ENCODE measurements at places on chromosomes 5 and 9.

GRCh38 chr9:113995963-113996362 lies 82.1 kb downstream of the AMBP start:
- DNase-seq, result no peak

DNA sequence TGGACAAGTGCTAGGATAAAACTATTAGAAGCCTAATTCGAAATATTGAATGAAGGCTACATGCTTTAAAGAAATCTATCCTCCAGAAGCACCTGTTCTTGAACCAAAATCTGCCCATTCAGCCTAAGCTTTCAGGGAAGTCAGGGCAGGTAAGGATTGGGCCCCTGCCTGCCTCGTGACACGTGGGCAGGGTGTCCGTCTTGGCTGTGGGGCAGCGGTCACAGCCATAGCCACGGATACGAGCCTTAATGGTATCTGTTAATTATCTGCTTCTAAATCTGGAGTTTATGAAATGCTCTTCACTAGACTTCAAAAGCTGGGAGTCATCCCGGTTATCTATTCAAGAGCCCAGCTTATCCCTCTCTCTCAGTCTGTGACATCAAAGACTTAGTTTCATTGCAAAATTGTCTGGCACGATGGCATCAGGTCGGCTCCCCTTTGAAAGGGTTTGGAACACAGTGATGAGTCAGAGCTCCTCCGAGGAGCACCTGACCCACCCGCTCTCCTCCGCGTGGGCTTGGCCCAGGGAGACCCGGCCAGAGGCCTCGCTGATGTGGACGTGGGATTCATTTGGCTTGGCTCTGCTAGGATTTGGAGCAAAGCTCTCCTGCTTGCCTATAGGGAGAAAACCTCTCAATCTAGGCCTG lies 135.9 kb downstream of the MACROH2A1 start:
- no peak for DNase-seq

- DNase-seq, result no peak
Measured at GRCh38 chr5:132389585-132390286, 20.2 kb downstream of the SLC22A5 start.

- no peak for DNase-seq
Measured at GRCh38 chr5:135821061-135821801, 13.2 kb upstream of the SLC25A48 start.

DNA sequence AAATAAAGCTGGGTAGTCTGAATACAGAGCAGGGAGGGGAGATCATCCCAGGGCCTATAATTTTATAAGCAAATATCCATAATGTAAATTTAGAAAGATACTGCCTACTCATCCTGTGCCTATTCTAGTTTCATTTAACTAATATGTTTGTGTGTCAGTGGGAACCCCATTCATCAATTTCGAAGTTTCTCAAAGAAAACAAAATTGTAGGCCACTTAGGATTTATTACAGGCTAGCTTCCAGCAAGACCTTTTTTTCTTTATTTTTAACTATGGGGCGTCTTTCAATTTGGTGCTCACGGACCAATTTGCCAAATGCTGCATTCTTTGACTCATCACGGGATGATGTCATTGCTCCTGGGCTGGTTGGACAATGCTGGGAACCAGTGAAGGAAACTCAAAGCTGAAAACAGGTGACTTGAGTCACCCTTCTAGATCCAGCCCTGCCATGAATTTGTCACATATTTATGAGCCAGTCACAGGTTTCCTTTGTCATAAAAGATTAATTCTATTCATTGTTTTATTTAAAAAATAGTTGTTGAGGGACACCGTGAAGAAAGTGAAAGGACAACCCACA lies 13.4 kb downstream of the PCSK5 start:
- no peak for DNase-seq

DNA sequence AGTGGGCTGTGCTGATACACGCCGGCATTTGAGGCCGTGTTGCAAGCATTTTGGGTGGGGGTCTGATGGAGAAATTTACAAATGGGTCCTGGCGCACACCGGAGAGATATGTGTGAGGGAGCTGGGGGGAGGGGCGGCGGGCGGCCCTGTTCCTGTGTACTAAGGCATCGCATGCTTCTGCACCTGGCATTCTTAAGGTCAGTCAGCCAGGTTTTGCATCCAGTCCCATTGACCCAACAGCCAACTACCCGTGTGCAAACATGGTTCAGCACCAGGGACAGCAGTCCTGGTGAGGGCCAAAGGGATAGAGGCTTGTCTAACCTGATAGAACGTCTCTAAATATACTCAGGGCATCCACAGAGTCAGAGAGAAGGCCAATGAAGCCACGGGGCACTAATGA lies 839 bp downstream of the GABRG2 start:
- DNase-seq, result no peak

DNA sequence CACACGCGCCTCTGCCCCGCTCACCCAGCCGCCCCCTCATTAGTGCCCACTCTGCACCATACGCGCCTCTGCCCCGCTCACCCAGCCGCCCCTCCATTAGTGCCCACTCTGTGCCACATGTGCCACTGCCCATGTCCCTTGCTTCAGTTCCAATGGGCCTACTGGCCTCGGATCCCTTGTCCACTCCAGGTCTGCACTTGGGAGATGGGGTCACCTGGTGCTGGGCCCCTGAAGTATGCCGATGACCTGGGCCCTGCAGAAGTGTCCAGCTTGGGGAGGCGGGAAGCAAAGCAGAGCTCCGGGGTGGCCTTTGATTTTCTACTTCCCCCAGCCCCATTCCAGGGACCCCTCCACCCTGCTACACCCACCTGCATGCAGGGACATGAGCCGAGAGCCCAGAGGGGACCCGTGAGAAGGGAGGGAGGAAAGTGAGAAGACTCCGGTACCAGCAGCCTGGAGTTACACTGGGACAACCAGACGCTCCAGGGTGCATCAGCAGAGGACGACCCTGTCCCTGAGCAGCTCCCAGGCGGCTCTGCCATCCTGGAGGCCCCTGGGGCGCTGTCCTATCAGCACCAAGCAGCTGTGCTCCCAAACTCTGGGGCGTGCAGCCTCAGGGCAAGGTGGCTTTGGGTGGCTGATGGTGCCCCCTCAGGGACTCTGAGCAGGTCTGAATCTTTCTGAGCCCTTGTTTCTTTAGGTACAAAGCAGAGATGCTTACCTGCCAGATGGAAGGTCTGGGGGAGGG lies 140.8 kb downstream of the RXRA start:
- DNase-seq, result no peak

- DNase-seq, result no peak
Measured at GRCh38 chr9:88993327-88993726, 2.1 kb downstream of the S1PR3 start.

- no peak for DNase-seq
Measured at GRCh38 chr5:30239331-30240022, 954.0 kb upstream of the CDH6 start.

DNA sequence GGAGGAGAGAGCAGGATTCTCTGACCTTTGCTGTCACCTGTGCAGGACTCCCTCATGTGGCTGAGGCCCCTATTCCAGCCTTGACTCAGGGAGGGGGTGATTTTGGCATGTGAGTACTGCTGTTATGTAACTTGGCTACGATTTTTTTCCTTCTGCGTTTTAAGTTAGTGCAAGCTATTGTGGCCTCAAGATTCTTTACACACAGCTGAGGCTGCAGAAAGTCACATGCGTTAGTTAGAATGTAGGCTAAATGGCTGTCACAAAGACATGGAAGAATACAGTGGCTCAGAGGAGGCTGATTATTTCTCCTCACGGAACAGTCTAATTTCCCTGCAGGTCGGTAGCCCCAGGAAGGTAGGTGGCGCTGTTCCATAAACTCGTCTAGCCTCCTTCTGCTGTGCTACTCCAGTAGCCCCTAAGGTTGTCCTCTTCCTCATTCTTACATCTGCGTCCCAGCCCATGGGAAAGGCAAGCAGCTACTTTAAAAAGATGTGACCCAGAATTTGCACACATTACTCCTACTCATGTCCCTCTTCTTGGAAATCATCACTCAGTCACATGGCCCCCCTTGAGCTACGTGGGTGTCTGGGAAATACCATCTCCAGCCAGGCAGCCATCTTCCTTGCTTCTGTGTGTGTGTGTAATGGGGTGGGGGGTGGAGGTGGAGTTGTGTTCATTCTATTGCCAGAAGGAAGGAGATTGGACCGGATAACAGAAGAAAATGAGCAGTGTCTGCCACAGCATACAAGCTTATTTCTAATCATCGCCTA lies 486.6 kb downstream of the CCDC171 start:
- no peak for DNase-seq

DNA sequence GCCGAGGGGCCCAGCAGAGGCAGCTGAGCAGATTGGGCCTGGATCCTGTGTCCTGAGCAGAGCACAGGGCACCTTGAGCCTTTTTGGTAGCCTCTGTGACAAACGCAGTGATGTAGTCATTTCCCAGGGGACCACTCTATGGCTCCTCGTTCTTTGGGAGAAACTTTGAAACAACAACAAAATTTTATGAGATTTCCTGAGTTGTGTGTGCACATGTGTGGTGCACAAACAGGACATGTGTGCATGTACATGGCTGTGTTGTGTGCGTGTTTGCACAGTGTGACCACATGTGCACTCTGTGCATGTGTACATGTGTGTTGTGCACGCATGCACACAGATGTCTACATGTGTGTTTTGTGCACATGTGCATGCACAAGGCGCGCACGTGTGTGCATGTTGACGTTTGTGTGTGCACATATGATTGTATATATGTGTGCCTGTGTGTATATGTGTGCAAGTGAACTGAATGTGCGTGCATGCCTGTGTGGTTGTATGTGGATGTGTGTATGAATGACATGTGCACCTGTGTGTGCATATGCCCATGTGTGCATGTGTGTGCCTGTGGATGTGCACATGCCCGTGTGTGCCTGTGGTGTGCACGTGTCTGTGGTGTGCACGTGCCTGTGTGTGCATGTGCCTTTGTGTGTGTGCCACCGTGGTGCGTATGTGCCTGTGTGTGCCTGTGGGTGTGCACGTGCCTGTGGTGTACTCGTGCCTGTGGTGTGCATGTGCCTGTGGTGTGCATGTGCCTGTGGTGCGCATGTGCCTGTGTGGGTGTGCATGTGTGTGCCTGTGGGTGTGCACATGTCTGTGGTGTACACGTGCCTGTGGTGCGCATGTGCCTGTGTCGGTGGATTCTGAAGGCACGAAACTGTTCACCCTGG lies 221.6 kb downstream of the CACNA1B start:
- DNase-seq, result no peak

GRCh38 chr5:155957884-155958283 lies 369.1 kb upstream of the SGCD start:
- no peak for DNase-seq

DNA sequence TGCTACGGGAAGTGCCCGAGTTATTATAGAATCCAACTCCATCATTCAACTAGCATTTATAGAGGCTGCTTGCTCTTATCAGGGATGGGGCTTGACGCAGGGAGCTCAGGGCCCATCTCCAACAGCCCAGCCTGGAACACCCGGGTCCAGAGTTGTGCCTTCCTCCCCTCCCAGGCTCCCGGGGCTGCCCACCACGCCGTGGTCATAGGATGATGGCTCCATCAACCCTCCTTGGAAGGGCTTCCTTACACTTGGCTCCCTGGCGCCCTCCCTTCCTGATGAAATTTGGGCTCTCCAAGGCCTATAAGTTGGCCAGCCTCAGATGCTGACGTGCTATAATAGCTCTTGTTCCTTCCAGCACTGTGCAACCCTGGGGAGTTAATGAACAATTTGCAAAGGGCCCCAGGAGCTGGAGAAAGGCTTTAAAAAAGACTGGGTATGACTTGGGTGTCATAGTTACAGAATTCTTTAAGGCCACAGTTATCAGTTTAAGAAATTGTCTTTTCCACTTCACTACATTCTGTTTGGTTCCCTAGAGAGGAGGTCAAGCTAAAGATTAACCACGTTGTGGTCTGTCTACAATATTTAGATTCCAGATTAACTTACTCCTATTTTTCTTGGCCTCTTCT lies 42.5 kb upstream of the GADD45G start:
- DNase-seq, result no peak

DNA sequence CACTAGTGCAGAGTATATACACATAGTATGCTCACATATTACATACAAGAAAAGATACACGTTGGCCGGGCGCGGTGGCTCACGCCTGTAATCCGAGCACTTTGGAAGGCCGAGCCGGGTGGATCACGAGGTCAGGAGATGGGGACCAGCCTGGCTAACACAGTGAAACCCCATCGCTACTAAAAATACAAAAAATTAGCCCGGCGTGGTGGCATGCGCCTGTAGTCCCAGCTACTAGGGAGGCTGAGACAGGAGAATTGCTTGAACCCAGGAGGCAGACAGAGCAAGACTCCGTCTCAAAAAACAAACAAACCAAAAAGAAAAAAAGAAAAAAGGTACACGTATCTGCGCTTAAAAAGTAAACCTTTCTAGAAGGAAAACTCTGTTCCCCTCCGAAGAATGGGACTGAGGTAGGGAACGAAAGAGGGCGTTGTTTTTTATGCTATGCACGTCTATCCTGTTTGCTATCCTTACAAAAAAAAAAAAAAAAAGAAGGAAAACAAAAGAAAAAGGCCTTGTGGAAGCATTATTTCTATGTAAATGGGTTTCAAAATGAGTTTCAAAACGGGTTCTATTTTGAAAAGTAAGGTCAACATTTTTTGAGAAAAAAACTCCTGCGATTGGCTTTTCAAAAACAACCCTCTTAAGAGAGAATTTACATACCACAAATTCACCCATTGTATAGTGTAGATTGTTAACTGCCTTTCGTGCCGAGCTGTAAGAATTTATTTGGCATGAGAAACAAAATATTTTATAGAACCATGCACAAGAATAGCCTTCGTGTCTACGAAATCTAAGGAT lies 1.2 kb downstream of the AK3 start:
- DNase-seq, result no peak

GRCh38 chr5:137096149-137097103 lies 402.7 kb downstream of the SPOCK1 start:
- no peak for DNase-seq

DNA sequence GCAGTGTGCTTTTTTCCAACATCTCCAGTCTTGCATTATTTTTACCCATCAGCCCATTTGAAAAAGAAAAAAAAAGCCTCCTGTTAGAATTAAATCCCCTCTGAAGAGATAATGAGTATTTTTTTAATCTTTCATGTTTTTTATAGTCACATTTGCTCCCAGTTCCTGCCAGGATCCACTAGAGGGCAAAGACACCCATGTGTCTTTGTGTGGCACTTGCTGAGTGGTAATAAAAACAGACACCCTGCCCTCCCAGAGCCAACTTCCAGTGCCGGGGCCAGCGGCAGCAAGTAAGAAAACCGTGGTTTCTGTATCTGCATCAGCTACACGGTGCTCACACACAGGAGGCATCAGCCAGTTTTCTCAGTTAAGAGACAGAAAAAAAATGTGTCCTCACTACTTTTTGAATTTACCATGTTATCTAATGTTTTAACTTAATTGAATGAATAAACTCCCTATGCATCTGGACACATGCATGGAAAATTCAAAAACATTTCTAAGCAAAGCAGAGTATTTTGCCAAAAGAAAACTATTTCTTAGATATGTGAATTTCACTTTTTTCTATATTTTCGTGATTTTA lies 70.2 kb upstream of the PLEKHG4B start:
- DNase-seq, result no peak

GRCh38 chr5:167284222-167284890 lies 1007.1 kb upstream of the WWC1 start:
- no peak for DNase-seq
